ENCODE measurements at places on chromosomes 3 and 15.
A peak's percentile ranks its signal among the peaks of the same experiment; 100 is the strongest.

DNA sequence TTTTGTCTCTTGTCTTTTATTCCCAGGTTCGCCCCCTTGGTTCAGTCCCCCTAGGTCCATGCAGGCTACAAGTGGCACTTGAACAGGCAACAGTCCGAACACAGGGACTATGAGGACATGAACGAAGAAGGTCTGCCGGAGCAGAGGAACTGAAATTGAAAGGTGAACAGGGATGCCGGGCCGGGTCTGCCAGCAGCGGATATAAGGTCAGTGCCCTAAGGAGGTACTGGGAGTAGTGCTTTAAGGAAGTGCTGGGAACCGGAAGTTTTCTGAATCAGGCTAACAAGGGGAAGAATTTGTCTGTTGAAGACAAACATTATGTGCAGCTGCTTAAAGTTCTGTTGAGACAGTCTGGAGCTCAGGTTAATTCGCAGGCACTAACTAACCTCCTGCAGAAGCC is 46.8 kb downstream of the LSM3 start:
- H3K27ac ChIP-seq: peak overlapping the region; percentile 63
- peaks cover 21% of the 10 kb centered on the region for H3K4me1 ChIP-seq
- DNase-seq: no peak
- H3K36me3 ChIP-seq: no peaks in the 10 kb centered on the region

DNA sequence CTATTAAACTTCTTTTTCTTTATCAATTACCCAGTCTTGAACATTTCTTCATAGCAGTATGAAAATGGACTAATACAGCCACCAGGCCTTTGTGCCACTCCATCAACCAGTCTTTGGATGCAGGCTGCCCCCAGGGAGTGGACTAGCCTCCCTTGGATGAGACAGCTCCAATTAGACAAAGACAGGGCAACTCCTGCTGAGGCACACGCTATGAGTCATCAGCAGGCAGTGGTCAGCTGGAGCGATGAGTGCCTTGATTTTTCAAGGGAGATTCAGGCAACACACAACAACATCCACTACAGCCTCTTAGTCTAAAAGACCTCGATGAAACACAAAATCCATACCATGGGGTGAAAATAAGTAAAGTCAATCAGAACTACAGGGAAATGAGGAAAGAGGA is 160.1 kb downstream of the ARRDC4 start:
- no peaks in the 10 kb centered on the region for H3K36me3 ChIP-seq
- no peak overlapping the region for H3K4me3 ChIP-seq

DNA sequence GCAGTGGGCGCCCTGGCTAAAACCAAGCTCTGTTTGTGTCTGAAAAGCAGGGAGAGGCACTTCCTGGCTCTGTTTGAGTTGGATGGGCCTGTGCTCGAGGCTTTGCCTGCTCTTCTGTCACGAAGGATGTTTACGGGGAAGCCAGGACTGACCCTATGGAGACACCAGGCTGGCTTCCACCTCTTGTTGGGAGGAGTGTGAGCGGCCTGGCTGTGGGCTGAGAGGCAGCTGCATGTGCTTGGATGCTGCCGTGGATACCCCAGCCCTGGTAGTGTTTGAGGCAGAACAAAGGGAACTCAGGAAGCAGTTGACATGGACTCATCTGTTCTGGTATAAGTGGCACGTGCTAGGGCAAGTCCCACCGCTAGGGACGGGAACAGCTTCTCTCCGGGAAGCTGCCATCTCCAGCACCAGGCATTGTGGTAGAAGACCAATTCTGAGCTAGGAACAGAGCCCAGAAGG is 17.6 kb upstream of the SLC41A3 start:
- H3K27me3 ChIP-seq: no peaks in the 10 kb centered on the region
- no peaks in the 10 kb centered on the region for H3K36me3 ChIP-seq
- H3K4me3 ChIP-seq: no peak overlapping the region
- H3K4me1 ChIP-seq: peaks cover 10% of the 10 kb centered on the region
- DNase-seq: no peak

- no peaks in the 10 kb centered on the region for H3K36me3 ChIP-seq
- H3K27ac ChIP-seq: no peak overlapping the region
- DNase-seq: no peak
- peaks cover 24% of the 10 kb centered on the region for H3K27me3 ChIP-seq
- peaks cover 13% of the 10 kb centered on the region for H3K4me1 ChIP-seq
These were observed 3.9 kb upstream of the BNC1 start for GRCh38 chr15:83288381-83288801.

GRCh38 chr15:93087825-93088199 is 1.2 kb downstream of the RGMA start:
- H3K4me3 ChIP-seq: no peak overlapping the region
- DNase-seq: peak; percentile 5
- H3K27me3 ChIP-seq: peaks cover 59% of the 10 kb centered on the region
- no peaks in the 10 kb centered on the region for H3K4me1 ChIP-seq
- H3K36me3 ChIP-seq: no peaks in the 10 kb centered on the region

- no peaks in the 10 kb centered on the region for H3K27me3 ChIP-seq
- H3K36me3 ChIP-seq: no peaks in the 10 kb centered on the region
- H3K27ac ChIP-seq: no peak overlapping the region
- no peak overlapping the region for H3K4me3 ChIP-seq
These were observed 23.2 kb downstream of the SERPINI2 start for GRCh38 chr3:167450675-167451074.

DNA sequence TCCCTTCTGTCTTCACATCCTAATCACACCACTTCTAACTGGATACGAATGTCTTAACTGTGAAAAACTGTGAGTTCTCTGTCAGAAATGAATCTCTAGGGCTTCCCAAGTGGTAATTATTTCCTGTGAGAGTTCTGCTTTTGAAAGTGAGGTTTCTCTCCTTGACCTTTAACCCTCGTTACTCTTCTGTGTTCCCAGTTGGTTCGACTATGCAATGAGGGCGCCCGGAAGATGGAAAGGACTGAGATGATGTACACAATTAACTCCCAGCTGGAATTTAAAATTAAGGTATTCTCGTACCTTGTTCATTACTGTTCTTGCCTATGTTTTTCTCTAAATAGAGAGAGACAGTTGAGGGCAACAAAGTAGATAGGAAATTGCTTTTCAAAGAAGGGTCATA is 96.5 kb downstream of the ARHGEF26 start:
- no peak for DNase-seq
- no peak overlapping the region for H3K27ac ChIP-seq
- no peaks in the 10 kb centered on the region for H3K27me3 ChIP-seq
- H3K4me1 ChIP-seq: no peaks in the 10 kb centered on the region
- H3K4me3 ChIP-seq: no peak overlapping the region
- H3K36me3 ChIP-seq: no peaks in the 10 kb centered on the region

GRCh38 chr3:25855266-25855784 is 65.4 kb downstream of the OXSM start:
- no peaks in the 10 kb centered on the region for H3K36me3 ChIP-seq
- no peak overlapping the region for H3K27ac ChIP-seq
- peaks cover 5% of the 10 kb centered on the region for H3K4me1 ChIP-seq
- peak; percentile 13 for DNase-seq

GRCh38 chr3:94431876-94432570 is 369.2 kb downstream of the NSUN3 start:
- no peaks in the 10 kb centered on the region for H3K27me3 ChIP-seq
- no peaks in the 10 kb centered on the region for H3K36me3 ChIP-seq
- no peak for DNase-seq
- no peak overlapping the region for H3K4me3 ChIP-seq
- H3K27ac ChIP-seq: no peak overlapping the region

- no peaks in the 10 kb centered on the region for H3K36me3 ChIP-seq
- peaks cover 1% of the 10 kb centered on the region for H3K27me3 ChIP-seq
- H3K27ac ChIP-seq: no peak overlapping the region
- no peak for DNase-seq
These were observed 372.3 kb upstream of the MDFIC2 start for GRCh38 chr3:70684701-70685100.

GRCh38 chr15:85854345-85855097 is 59.8 kb upstream of the KLHL25 start:
- H3K27me3 ChIP-seq: peaks cover 21% of the 10 kb centered on the region
- H3K27ac ChIP-seq: no peak overlapping the region
- no peak overlapping the region for H3K4me3 ChIP-seq
- H3K36me3 ChIP-seq: no peaks in the 10 kb centered on the region
- peak; percentile 62 for DNase-seq

GRCh38 chr3:107028626-107029025 is 348.6 kb upstream of the CCDC54 start:
- H3K27me3 ChIP-seq: no peaks in the 10 kb centered on the region
- no peak overlapping the region for H3K4me3 ChIP-seq
- H3K27ac ChIP-seq: no peak overlapping the region

DNA sequence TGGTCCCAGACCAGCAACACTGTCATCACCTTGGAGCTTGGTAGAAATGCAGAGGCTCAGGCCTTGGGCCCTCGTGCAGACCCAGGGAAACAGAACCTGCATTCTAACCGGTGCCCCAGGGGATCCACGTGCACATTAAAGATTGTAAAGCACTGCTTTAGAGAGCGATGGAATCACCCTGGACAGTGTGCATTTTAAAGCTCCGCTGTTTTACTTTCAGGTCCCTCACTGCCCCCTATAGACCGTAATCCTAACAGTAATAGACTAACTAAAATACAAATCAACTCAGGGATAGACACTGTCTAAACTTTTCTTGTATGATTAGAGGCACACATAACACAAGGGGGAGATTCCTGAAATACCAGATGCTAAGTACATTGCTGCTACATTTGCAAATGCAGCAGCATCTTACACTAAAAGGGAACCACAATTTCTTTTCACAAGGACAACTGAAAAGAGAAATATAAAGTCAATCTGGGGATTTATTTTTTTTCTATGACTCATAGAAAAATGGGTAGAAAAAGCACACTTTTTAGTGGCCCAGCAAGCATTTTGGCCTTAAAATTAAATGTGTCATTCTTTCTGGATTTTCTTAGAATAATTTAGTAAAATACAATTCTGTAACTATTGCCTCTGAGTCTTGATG is 10.5 kb upstream of the SH3GL3 start:
- H3K27me3 ChIP-seq: no peaks in the 10 kb centered on the region
- DNase-seq: peak; percentile 52
- H3K4me3 ChIP-seq: no peak overlapping the region
- H3K4me1 ChIP-seq: no peaks in the 10 kb centered on the region
- H3K36me3 ChIP-seq: no peaks in the 10 kb centered on the region

DNA sequence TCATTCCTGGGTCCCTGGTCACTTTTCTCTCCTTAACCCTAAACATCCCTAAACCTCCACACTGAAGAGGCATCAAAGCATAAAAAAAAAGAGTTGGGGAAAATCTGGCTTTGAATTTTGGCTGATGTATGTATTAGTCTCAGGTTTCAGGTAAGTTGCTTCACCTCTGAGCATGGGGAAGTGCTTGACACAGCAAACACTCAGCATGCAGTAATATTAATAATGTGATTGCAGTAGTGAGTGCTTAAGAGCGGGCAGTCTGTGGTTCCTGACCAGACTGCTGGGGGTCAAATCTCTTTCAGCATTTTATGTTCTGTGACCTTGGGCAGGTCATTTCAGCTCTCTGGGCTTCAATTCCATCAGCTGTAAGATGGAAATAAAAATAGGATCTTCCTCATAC is 467.9 kb downstream of the SOX2 start:
- H3K27ac ChIP-seq: no peak overlapping the region
- H3K36me3 ChIP-seq: no peaks in the 10 kb centered on the region
- DNase-seq: no peak
- no peak overlapping the region for H3K4me3 ChIP-seq

GRCh38 chr3:191094057-191094845 is 104.8 kb upstream of the OSTN start:
- no peaks in the 10 kb centered on the region for H3K36me3 ChIP-seq
- H3K4me3 ChIP-seq: no peak overlapping the region
- H3K27ac ChIP-seq: no peak overlapping the region
- peaks cover 1% of the 10 kb centered on the region for H3K4me1 ChIP-seq
- peak; percentile 89 for DNase-seq

GRCh38 chr15:88918738-88919137 is 5.6 kb upstream of the MFGE8 start:
- no peak overlapping the region for H3K4me3 ChIP-seq
- H3K27me3 ChIP-seq: no peaks in the 10 kb centered on the region
- peaks cover 8% of the 10 kb centered on the region for H3K4me1 ChIP-seq
- no peaks in the 10 kb centered on the region for H3K36me3 ChIP-seq
- peak; percentile 99 for DNase-seq

- DNase-seq: no peak
- H3K27ac ChIP-seq: no peak overlapping the region
- no peak overlapping the region for H3K4me3 ChIP-seq
- no peaks in the 10 kb centered on the region for H3K27me3 ChIP-seq
These were observed 91.3 kb downstream of the UACA start for GRCh38 chr15:70672081-70672480.

DNA sequence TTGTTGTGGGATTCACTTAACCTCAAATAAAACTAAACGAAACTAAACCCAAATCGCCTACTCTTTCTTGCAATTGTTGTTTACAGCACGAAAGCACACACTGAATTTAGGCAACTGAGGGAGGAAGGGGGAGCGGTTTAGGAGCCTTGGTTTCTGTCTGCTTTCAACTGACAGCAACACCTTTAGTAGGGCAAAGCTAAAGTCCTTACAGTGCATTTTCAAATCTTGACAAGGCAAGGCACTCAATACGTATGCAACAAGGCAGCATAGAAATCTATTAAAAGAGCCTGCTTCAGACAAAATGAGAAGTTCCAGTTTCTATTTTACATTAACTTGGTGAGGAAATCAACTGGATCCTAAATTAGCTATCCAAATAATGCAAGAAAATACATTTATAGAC is 174.6 kb downstream of the CHST2 start:
- H3K27ac ChIP-seq: no peak overlapping the region
- no peak overlapping the region for H3K4me3 ChIP-seq
- peaks cover 3% of the 10 kb centered on the region for H3K27me3 ChIP-seq
- H3K36me3 ChIP-seq: no peaks in the 10 kb centered on the region
- DNase-seq: no peak
- H3K4me1 ChIP-seq: no peaks in the 10 kb centered on the region

DNA sequence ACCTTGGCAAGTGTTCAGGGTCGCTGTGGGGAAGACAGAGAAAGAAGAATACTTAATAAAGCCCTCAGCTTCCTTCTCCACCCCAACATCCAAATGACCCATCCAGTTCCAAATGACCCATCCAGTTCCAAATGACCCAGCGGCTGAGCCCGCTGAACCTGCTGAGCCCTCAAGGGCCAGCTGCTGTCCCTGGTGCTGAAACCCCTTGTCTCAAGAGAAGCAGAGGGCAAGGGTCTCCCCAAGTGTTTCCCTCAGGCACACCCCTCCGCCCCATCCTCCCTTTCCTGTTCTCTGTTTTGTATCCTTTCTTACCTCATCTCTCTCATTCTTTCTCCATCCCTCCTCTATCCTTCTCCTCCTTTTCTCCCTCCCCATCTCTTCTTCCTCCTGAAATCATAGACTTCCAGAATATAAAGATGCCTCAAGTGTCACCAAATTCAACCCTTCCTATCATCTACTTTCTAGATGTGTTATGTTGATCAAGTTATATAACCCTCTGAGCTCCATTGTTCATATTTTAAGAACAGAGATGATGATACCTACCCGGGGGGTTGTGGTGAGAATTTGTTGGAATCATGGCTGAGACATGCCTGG is 29.0 kb downstream of the CCDC33 start:
- DNase-seq: peak; percentile 18
- no peak overlapping the region for H3K4me3 ChIP-seq
- peaks cover 66% of the 10 kb centered on the region for H3K27me3 ChIP-seq

GRCh38 chr15:57288926-57289580 is 87.3 kb upstream of the CGNL1 start:
- no peaks in the 10 kb centered on the region for H3K27me3 ChIP-seq
- H3K36me3 ChIP-seq: peaks cover 25% of the 10 kb centered on the region
- no peak for DNase-seq
- no peak overlapping the region for H3K4me3 ChIP-seq

GRCh38 chr3:43199645-43200306 is 86.6 kb upstream of the SNRK start:
- H3K4me3 ChIP-seq: no peak overlapping the region
- no peaks in the 10 kb centered on the region for H3K27me3 ChIP-seq
- H3K36me3 ChIP-seq: no peaks in the 10 kb centered on the region
- DNase-seq: no peak
